ENCODE measurements at places on chromosomes 7 and 10.
A peak's percentile ranks its signal among the peaks of the same experiment; 100 is the strongest.

GRCh38 chr7:91468256-91468655 is 204.0 kb downstream of the FZD1 start:
- DNase-seq: no peak

GRCh38 chr7:142788303-142789289 is 17.8 kb downstream of the PRSS2 start:
- no peak for DNase-seq

- peak; percentile 55 for DNase-seq
Observed at GRCh38 chr10:77409697-77410471, 227.7 kb downstream of the KCNMA1 start.

DNA sequence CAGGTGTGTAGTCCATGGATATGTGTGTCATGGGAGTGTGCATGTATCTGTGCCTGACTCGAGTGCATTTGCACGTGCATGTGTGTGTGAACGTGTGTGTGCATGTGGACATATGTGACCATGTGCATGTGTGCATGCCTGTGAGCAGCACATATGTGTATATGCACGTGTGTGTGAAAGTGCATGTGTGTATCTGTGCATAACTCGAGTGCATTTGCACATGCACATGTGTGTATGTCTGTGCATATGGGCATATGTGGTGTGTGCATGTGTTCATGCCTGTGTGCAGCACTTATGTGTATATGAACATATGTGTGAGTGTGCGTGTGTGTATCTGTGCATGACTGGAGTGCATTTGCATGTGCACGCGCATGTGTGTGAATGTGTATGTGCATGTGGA is 35.2 kb upstream of the GNA12 start:
- no peak for DNase-seq

GRCh38 chr7:140551355-140552239 is 72.3 kb upstream of the MKRN1 start:
- no peak for DNase-seq

DNA sequence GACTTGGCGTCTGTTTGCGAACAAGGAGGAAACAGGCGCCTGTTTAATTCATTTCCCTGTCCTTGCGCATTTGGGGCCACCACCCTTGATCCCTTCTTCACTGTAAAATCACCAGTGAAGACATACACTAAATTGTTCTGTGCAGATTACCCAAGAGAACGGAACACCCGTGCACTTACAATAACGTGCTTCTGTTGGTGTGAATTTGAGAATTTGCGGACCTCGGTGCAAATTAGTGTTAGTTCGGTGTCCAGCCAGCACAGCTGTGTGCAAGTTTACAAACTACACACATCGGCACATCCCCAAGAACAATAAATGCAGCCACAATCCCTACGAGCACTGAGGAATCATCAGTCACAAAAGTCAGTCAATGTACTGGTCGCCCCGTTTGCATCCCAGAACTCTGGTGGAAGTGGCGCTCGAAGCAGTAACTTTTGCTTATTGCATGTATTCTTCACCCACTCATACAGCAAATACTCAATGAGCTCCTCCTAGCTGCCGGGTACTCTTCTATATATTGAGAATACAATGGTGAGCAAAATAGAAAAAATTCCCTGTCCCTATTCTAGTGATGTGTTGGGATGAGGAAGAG is 786 bp upstream of the CNOT4 start:
- peak; percentile 37 for DNase-seq

GRCh38 chr10:101237982-101238731 is 8.9 kb upstream of the LBX1 start:
- DNase-seq: no peak

DNA sequence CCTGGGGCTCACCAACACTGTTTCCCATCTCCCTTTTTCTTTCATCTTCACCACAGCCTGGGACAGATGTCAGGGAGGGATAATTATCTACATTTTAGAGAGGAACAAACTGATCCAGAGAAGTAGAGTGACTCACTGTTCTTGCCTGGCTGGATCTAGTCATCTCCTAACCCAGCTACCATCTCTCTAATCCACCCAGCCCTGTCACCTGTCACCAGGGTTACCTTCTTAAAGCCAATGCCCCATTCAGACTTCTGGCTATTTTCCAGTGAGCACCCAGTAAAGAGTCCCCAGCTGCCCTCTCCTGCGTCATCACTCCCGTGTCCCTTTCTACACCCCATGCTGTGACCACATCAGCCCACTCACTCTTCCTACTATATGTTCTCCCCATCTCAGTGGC is 68.4 kb upstream of the DUSP5 start:
- DNase-seq: no peak

DNA sequence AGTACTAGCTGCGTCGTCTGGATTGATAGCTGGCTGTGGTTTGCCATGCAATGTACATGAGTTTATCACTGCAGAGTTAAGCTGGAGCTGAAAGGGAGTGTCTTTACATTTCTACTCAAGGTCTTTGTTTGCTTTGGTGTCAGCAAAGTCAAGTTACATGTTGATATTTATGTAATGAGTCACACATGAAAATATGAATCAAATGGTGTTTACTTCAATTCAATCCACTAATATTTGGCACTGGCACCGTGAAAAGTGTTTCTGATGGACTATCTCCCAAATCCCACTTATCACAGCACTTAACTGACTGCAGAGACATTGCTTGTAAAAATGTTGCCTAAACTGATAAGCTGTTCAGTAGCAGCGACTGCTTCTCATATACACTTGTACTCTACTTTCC is 395.9 kb downstream of the TFEC start:
- DNase-seq: peak; percentile 25
